Stimulated activated CD4-positive, alpha-beta T cell treated with anti-CD3 and anti-CD28 coated beads, Interleukin-4, amount 100 ng/mL, for 48 hours (primary cell): ENCODE measurements at places on chromosomes 4 and X.
A peak's percentile ranks its signal among the peaks of the same experiment; 100 is the strongest.

- DNase-seq: no peak
Measured at GRCh38 chrX:27555514-27555913, 34.6 kb upstream of the DCAF8L2 start.

- DNase-seq: peak; percentile 8
Measured at GRCh38 chr4:73620115-73620792, at the start of gene RASSF6. RASSF6 (minus strand) TSS chr4:73620436; CDS start chr4:73611795, 8,641 bp downstream.

DNA sequence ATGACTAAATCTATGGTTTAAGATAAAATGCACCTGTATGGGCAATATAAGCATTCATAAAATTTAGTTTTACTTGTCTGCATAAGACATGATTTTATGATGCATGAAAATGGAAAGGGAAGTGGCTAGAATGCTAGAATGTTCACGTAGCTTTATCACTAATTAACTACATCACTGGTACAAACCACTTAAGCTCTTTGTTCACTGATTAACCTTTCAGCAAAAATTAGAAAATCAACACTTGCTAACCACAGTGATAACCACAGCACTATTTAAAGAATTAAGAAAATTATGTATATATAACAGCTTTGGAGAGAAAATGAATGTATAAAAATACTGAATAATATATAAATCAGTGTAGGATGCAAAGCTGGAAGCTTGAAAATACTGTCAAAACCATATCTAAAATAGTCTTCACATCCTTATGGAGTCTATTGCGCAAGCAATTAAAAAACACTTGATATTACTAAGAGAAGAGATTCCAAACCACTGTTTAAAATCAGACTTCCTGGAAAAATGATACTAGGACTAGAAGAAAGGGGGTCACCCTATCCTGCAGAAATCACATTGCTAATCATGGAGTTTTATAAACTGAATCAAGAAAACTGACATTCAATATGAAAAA lies 51.9 kb downstream of the EFHC2 start:
- DNase-seq: no peak

GRCh38 chr4:108141213-108141950 lies 27.4 kb downstream of the LEF1 start:
- no peak for DNase-seq

- DNase-seq: no peak
Measured at GRCh38 chr4:4477391-4477790, 64.5 kb downstream of the STX18 start.

- no peak for DNase-seq
Measured at GRCh38 chr4:87835197-87835596, 2.4 kb downstream of the MEPE start.

GRCh38 chrX:40244980-40245379 lies 147.2 kb upstream of the BCOR start:
- no peak for DNase-seq

- no peak for DNase-seq
Measured at GRCh38 chr4:23153076-23153475, 460.3 kb downstream of the GBA3 start.

DNA sequence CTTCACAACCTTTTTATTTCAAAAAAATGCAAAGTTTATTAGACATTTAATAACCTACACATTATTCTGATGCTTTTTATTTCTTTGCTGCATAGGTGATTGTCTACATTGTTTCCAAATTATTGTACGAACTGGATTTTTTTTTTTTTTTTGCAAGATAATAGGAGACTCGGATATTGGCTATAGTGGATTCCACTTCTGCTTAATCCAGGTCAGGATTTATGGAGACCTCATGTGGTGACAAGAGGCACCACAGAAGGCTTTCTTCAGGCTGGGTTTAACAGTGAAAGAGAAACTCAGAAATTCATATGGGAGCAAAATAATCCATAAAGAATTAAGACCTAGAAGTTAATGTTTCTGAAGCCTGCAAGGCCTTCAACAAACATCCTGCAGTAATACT lies 2.4 kb upstream of the SLIT2 start:
- no peak for DNase-seq
